ENCODE measurements at places on chromosomes 4 and X.

GRCh38 chr4:130632731-130633604 is 1537.0 kb downstream of the C4orf33 start:
- DNase-seq = no peak

DNA sequence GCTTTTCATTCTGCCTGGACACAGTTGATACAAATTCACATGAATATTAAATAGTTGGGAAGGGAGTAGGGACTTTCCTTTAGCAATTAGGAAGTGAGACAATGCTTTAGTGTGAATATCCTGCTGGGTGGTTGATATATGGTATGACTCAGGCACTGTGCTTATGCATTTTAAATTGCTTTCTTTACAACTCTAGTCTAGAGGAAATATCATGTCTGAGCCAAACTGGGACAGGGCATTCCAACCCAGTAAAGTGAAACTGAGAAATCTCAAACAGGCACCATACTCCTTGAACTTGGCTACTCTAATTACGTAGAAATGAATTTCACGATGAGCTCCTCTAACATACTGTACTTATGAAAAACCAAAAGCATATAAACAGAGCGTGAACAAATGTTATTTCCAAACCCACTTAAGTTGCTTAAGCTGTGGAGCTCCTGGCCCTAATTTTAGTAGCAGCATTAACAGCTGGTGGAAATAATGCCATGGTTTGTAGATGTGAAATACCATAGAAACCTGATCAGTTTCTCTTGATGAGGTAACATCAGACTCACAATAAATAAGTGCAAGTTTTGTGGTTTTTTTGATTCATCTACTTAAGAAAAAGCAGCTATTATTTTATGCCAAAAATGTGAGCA is 242.9 kb upstream of the GK2 start:
- no peak for DNase-seq

- DNase-seq = no peak
These were observed 284.0 kb downstream of the BCOR start for GRCh38 chrX:39813631-39814277.

- no peak for DNase-seq
These were observed 55.1 kb upstream of the BCOR start for GRCh38 chrX:40152741-40153344.

Data from vagina (tissue), 2 donors.